ENCODE measurements at places on chromosomes 7 and 10. TPM values are rescaled to one million over a fixed set of nuclear protein-coding genes. Genes with fewer than 3 reads are reported as not detected.

WIPF3 gene
- total RNA-seq = not detected

CHAT gene
- total RNA-seq = not detected

NODAL gene
- total RNA-seq = not detected

CALML3 gene
- not detected for total RNA-seq

ZNF727 gene
- total RNA-seq = not detected

All from CD8-positive, alpha-beta memory T cell (primary cell).